Lung (tissue), 17 donors: ENCODE measurements at places on chromosomes 12 and 14. TPM values are rescaled to one million over a fixed set of nuclear protein-coding genes. Genes with fewer than 3 reads are reported as not detected.

The MRPS35 gene
- 30.9 TPM for total RNA-seq

The TMTC2 gene
- total RNA-seq, result 20.3 TPM

The CERS5 gene
- total RNA-seq, result 38.8 TPM

The P2RX7 gene
- total RNA-seq, result 17.1 TPM

The SLCO1A2 gene
- total RNA-seq, result 1.1 TPM

GRCh38 chr12:12995088-12995487, 5.0 kb downstream of the HEBP1 start:
- no peak for DNase-seq

GRCh38 chr14:41586237-41586636, 20.4 kb upstream of the LRFN5 start:
- no peak for DNase-seq

GRCh38 chr12:41940571-41940970, 204.1 kb downstream of the GXYLT1 start:
- DNase-seq, result no peak

GRCh38 chr12:19643635-19644034, 204.3 kb downstream of the AEBP2 start:
- DNase-seq, result peak; percentile 86

DNA sequence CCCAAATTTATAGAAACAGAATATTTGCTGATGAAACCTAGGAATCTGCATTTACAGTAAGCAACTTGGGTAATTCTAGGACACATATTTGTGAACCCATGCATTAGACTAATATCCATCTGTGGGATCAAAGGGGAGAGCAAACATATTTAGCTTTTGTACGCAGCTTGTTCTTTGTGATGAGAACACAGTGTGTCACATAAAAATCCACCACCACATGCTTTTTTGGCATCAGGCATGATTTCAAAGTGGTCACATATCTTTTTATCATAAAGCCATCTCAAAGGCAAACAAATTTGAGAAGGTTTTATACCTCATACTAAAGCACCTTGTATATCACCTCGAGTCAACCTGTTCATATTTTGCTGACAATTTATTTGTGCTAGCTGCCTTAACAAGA, 15.7 kb downstream of the DNAL1 start:
- no peak for DNase-seq

DNA sequence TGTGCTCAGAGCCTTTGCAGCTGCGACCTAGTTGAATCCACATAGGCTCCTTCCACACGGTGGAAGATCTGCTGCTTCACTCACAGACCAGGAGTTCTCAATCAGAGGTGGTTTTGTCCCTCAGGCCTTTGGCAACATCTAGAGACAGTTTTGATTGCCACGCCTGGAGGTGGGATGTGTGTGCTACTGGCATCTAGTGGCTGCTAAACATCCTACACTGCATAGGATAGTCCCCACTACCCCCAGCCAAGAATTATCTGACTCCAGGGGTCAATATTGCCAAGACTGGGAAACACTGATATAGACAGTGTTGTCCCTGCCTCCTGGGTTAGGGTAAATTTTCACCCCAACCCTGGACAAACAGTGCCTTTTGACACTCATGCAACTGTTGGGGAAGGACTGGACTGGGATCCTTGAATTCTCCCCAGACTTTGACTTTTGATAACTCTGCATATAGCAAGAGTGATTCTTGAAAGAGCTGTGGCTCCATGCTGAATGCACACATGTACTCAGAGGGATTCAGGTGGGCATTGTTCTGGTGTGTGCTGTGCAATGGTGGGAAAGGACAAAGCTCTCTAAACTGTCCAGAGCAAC, 39.8 kb downstream of the BAZ2A start:
- no peak for DNase-seq

- DNase-seq, result peak; percentile 84
These were observed 1.2 kb downstream of the PRMT8 start for GRCh38 chr12:3491938-3492792.

GRCh38 chr14:86847140-86847539, 1145.8 kb downstream of the GALC start:
- DNase-seq, result no peak

DNA sequence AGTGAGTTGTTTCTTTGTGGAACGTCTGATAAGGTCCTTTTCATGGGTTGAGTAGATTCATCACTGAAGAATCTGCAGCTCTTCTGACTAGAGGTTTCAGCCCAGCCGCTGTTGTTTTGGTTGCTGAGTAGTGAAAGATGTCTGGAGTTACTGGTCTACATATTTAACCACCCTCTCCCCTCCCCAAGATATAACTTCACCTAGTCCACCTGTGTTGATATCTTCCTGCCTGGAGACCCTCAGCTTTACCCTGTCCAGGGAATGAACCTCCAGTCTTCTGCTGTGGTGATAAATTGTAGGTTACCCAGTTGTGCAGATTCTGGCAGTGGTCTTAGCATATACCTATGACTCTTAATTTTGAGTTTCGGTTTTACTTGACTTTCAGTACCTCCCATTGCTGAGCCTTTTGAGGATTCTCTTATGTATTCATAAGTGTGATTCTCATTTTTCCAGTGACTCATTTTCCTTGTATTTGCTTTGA, 62.9 kb downstream of the CCDC91 start:
- DNase-seq, result no peak

- DNase-seq, result peak; percentile 96
These were observed 26.4 kb downstream of the SPIC start for GRCh38 chr12:101501410-101501995.

GRCh38 chr12:130872179-130873096, 572 bp downstream of the RAN start:
- peak; percentile 44 for DNase-seq

- no peak for DNase-seq
These were observed 205.2 kb downstream of the PAX9 start for GRCh38 chr14:36866867-36867266.

DNA sequence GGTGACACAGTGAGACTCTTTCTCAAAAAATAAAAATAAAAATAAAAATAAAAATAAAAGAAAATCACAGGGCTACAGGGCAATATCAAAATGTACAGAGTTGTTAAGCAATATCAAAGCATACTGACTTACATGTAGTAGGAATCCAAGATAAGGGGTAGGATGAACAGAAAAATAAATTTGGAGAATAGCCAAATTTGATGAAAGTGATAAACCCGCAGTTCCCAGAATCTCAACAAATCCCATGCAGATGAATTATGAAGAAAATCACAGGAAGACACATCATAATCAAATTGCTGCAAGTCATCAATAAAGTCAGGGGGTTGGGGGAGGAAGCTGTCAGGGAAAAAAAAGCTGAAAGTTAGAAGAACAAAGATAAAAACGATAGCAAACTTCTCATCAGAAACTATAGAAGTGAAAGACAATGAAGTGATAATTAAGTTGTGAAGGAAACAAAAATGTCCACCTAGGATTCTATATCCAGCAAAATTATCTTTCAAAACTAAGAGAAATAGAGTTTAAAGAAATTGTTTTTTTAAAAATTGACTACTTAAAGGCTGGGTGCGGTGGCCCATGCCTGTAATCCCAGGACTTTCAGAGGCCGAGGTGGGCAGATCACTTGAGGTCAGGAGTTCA, 15.4 kb downstream of the DDHD1 start:
- no peak for DNase-seq

GRCh38 chr14:80607430-80608190, 333.9 kb downstream of the CEP128 start:
- peak; percentile 61 for DNase-seq
